ENCODE measurements at places on chromosomes 3 and 15.

GRCh38 chr3:128152419-128153155, 694 bp upstream of the EEFSEC start:
- no peak for DNase-seq

DNA sequence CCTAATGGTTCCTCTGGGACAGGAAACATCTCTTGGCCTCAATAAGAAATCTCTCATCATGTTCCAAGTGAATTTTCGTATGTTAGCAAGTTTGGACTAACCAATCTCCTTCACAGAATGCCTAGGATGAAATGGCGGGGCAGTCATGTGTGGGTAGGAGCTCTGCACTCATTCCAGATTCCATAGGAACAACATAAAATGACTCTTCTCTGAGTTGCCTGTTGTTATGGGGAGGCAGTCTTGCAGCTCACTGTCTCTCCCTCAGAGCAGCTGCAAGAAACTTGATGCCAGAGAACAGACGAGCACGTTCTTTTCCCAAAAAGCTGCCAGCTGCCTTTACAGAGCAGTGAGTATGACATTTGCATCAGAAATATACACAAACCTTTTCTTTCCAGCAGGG, 34.1 kb downstream of the SPATA12 start:
- DNase-seq: no peak

- no peak for DNase-seq
These were observed 656.6 kb upstream of the ADAMTS9 start for GRCh38 chr3:65344444-65344843.

DNA sequence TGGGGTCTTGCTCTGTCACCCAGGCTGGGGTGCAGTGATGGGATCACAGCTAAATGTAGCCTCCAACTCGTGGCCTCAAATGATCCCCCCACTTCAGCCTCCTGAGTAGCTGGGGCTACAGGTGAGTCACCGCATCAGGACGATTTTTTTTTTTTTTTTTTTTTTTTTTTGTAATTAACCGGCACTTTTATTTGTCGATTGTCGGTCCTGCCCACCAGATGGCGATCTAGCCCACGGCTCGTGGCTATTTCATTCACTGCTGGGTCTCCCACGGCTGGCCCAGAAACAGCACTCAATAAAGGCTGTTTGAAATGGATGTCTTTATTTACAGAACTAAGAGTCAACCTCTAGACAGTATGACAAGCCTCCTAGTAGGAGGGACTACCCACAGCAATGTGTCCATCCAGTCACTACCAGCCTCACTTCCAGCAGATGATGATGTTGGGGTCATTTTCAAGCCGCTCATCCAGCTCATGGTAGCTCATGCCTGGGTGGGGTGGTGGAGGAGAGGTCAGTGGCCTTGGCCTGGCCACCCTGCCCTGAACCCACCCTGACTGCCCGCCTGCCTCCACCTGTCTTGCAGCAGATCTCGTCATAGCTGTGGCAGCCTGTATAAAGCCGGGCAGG, 1.8 kb upstream of the ZMYND10 start:
- peak; percentile 62 for DNase-seq

DNA sequence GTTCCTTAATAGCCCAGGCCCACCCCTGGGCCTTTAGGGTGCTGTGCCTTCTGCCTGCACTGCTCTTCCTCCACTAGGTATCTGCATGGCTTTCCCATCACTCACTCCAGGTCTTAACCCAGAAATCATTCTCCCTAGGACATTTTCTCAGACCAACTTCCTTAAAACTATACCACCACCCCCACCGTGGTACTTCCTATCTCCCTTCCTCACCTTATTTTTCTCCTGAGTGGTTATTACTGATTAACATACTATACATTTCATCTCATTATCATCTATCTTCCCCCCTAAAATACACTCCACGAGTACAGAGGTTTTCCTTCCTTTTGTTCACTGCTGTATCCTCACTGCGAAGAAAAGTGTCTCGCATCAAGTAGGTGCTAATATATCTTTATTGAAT, 115.2 kb downstream of the ANO10 start:
- DNase-seq: no peak

DNA sequence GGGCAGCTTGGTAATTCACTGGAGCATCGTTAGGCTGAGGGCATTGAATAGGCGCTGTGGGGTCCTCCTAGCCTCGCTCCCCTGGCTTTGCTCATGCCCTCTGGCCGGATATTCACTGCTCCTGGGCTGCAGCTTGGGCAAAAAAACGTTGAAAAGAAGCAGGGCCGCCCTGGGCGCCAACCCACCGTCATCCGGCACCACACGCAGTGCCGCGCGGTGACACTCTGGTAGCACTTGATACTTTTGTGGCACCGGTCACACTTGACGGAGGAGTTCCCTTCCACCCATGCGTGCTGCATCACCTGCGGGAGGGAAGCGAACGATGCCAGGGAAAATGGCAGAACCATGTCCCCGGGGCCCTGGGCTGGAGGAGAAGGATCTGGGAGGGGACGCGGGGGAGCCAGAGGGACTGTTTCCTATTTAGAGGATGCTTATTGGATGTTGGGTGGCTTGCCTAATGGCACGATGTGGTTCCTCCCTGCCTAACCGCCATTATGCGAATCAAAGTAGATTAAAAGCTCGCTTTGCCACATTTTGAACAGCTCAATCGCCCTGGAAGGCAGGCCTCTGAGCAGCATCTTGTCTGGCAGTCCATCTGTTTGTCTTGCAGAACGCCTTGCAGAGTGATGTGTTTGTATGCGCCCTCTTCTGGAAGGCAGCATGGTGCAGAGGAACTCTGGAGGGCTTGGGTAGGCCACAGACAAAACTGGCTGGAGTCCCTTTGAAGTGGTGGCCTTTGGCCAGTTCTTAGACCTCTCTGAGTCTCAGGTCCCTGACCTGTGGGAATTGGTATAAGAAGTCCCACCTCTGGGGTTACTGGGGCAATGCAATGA, 93.2 kb downstream of the DGKG start:
- peak; percentile 6 for DNase-seq

- no peak for DNase-seq
These were observed 34.7 kb downstream of the AADACL2 start for GRCh38 chr3:151768393-151768930.

DNA sequence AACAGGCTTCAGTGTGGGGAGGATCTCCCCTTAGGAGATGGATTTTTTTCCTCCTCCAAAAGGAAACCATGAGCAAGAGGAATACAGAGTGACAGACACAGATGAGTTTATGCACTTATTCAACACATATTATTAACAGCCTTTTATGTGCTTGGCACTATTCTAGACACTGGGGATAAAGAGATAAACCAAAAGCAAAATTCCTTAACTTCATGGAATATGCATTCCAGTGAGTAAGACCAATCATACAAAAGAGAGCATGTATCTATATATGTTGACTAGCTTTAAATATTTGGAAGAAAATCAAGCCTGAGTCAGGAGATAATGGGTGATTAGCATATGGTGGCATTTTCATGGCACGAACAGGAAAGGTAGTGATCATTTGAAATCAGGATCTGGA, 284.4 kb upstream of the RASGRP1 start:
- no peak for DNase-seq

DNA sequence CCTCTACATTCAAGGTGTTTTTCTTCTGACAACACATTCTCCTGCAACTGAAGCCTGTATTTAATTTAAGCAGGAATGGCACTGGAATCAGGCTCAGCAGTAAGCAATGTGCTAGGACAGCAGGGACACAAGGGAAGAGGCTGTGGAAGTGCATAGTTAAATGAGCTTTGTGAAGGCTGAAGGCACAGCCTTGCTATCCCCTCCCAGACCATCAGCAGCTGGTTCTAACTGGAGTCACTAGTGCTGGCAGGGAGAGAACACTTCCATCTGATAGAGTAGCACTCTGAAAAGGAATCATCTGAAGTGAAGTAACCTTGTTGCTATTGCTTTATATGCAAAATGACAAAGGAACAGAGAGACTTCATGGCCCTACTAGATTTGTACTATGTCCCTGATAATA, 14.7 kb downstream of the UQCC5 start:
- no peak for DNase-seq

DNA sequence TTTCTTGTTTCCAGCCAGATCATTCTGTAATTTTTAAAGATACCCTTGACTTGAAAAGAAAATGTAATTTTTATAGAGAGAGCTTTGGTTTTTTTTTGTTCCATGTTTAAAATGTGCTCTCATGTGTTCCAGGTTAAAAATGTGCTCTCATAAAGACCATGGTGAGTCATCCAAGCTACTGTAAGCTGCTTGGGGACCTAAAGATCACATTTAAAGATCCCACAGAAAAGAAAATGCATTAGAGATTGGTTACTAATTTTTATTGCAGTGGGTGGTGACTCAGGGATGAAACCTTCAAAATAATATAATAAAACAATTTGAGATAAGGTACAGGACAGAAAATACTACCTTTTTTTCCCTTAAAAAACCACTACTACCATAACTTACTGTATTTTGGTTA, 11.0 kb downstream of the TCF12 start:
- DNase-seq: no peak

GRCh38 chr15:93088981-93089726, at the start of gene RGMA:
Gene RGMA (minus strand): TSS chr15:93089211. CDS start chr15:93088932, 279 bp downstream.
- DNase-seq: no peak

GRCh38 chr3:149583921-149584635, 73.7 kb downstream of the WWTR1 start:
- no peak for DNase-seq

- DNase-seq: peak; percentile 47
These were observed 5.0 kb upstream of the AP3S2 start for GRCh38 chr15:89898614-89899294.

GRCh38 chr3:37579181-37579580, 282.5 kb upstream of the CTDSPL start:
- DNase-seq: no peak

DNA sequence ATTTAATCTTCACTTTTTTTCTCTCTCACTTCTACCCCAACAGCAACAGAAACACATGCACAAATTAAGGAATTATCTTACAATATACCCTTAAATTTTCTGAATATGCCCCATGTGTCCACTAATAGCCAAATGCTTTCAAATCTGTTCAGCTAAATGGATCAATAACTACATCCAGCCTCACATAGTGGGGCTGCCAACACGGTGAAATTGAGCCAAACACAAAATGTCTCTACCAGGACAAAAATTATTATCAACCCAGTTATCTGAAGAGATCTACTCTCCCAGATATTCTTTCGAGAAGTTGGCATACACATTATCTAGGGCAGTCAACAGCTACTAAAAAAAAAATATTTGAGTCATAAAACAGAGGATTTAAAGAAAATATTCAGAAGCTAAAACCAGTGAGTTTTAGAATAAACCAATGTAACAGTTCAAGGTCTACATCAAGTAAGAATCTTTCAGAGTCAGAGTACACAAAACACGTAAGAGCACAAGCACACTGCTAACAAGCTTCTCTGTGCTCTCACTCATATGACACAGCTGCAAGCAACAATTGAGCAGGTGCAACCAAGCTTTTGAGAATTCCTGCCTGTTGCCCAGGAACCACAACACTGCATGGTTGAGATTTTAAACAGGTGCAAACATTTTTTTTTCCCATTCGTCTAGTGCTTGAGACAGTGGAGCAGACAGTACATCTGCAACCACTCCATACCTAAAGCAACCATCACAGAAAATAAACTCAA, 247.7 kb downstream of the ZBTB20 start:
- no peak for DNase-seq

DNA sequence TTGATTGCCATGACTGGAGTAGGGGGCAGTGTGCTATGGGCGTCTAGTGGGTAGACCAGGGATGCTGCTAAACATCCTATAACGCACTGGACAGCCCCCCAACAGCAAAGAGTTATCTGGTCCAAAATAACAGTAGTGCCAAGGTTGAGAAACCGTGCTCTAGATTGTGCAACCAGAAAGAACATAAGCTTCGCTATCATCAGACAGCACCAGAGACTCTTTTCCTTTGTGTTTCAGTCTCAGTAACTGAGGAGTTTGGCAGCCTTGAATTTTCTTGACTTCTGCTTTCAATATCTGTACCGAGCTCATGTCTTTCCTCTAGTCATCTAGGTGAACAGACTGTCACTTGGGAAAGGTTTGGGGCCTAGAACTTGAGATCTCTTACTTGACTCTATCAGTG, 8.8 kb downstream of the ARID3B start:
- peak; percentile 92 for DNase-seq

DNA sequence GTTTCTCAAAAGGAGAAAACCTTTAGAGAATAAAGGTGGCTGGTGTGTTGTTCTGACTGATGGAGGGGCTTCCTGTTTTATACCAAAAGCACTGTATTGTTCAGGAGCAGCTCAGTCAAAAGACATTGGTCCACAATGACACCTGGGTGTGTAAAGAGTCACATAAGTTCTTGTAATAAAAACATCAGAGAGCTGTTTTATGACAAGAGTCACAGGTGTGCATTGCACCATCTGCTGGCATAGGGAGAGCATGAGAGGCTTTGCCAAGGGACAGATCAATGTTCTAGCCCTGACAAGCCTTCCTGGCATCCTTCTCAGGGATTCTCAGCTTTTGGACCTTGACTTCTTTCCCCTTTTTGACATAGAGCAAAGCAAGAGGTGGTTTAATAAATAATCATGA, 20.4 kb downstream of the ARPP21 start:
- no peak for DNase-seq

- peak; percentile 90 for DNase-seq
These were observed 235.9 kb downstream of the LPP start for GRCh38 chr3:188389711-188390342.

- no peak for DNase-seq
These were observed 289.7 kb upstream of the MCTP2 start for GRCh38 chr15:93941697-93942096.

GRCh38 chr3:66297900-66298299, 77.1 kb downstream of the SLC25A26 start:
- no peak for DNase-seq

- DNase-seq: no peak
These were observed 110.5 kb downstream of the SNRPN start for GRCh38 chr15:25065286-25065685.
